Posterior vena cava (tissue), 2 donors: ENCODE measurements at places on chromosomes 4 and X. TPM values are rescaled to one million over a fixed set of nuclear protein-coding genes. Genes with fewer than 3 reads are reported as not detected.
A peak's percentile ranks its signal among the peaks of the same experiment; 100 is the strongest.

DNA sequence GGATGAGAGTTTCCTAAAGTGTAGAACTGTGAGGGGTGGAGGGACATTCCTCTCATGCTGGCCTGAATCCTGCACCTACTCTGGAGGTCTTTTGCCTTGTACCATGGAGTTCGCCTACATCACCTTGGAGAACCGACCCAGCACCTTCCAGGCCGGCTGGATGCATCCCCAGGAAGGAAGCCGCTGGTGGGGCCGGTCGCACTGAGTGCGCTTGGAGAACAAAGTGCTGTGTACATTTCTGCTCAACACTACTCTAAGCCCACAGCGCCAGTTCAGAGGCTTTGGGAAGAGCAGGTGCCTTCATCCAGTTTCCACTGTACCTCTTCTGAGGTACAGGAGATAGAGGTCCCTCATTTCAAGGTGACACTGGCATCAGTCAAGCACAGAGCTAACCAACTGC lies 15.4 kb upstream of the IRF2 start:
- no peak for DNase-seq

DNA sequence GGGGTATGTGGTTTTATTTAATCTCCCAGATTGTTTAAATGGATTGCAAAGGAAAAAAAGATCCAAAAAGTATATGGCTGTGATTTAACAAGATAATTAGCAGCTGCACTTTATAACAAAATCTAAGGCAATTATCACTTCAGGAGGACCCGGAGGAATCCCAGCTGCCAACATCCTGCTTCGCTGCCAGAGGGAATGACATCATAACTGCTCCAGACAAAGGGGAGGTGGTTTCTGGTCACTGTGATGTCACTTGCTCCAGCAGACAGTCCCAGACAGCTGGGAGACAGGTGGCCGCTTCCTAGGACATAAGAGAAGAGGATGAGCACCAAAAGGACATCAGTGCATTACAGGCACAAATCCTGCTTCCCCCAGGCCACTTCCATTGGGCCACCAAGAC lies 371.0 kb downstream of the BCOR start:
- DNase-seq: no peak

FREM3 gene
- not detected for total RNA-seq

DNA sequence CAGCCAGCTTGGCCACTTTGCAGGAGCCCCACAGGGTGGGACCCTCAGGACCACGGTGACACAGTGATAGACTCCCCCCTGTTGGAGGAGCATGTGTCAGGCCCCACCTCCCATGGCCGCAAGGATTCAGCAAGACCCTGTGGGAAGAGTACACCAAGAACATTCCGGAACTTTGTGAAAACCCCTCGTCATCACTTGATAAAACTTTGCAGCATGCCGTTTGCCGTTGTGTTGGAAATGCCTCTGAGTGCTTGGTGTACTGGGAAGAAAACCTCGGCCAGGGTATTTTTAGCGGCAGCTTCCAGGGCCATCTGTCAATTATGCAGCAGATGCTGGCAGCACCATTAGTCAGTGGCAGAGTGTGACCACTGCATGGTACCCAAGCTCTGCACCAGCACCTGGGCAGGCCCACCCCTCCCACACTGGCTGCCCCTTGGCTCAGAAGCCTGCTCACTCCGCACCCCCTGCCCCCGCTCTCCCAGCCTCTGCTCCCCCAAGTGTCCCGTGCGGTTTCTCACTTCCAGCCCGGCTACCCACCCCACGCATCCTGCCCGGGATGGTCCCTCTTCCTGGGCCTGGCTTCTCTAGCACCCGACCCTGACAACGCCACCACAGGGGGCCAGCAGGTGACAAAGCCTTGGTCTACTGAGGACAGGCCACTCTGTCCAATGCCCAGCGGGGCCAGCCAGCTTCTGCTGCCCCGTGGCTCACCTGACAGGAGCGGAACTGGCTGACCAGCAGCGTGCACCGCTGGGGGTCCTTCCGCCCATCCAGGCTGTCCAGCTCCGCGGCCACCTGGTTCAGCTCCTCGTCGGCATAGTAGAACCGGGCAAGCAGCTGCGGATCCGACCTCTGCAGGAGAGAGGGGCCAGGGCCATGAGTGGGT lies 65.0 kb downstream of the ZFYVE28 start:
- DNase-seq: peak; percentile 75

DNA sequence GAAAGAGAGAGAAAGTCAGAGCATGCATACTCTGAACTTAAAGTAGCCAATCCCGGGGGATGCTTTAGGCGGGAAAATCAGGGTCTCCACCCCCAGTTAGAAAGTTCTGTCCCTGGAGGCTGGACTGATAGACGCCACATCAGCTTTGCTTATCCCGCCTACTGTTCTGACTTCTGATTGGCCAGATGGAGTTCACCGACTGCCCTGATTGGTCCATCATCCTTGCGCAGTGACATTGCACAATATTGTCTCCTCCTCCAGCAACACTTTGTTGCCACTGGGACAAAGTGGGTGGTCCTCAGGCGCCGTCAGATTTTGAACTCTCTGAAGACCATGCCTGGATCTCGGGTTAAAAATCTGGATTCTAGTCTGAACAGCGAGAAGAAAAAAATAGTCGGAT lies 50.3 kb downstream of the SSX3 start:
- no peak for DNase-seq

ZCCHC12 gene
- total RNA-seq: 0.23 TPM

GJB1 gene
- total RNA-seq: not detected

- DNase-seq: peak; percentile 83
Observed at GRCh38 chr4:14254252-14254651, 626.7 kb upstream of the BOD1L1 start.

DNA sequence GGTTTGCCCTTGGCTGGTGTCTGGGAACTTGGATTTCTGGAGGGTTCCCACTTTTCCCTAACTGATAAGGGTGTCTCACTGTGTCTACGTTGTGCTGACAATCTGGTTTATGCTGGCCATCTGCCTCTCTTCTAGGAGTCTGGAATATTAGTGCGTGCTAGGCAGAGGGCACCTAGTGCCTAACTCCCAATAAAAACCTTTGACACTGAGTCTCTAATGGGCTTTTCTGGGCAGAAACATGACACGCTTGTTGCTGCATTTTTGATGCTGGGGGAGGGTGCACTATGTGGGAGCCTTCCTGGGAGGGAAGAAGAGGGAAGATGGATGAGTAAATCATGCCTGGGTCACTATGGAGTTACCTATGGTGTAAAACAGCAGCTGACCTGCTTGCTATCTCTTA lies 16.3 kb upstream of the ZNF41 start:
- DNase-seq: no peak

DNA sequence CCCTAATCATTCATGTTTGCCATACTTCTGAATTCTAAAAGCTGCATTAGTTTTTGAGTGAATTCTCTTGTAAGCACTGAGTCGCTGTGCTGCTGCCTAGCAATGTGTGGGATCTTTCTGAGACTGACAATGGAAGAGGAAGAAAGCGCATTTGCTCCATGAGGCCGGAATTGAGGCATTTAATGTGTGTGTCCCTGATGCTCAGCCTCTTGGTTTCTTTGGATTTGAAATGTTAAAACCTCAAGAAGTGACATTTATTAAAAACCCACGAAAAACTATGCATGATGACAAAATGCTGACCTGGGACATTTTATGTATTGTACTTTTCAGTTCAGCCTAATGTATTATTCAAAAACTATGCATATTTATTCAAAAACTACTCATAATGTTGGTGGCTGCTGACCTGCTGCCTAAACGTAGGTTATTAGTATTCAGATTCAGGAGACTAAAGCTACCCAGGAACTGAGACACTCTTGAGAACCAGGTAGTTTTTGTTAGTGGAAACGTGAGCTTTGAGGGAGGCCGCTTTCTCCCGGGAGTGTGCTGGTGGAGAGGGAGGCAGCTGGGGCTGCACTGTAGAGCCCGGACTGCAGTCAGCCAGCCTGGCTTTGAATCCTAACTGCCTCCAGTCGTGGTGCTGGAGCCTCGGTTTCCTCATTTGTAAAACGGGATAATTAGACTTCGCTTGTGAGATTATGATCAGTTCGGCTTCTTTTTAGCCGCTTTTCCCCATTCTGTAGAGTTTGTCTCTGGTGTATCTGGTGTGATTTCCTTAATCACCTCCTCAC lies 11.3 kb downstream of the RGS12 start:
- no peak for DNase-seq

SH3BP2 gene
- total RNA-seq: 47.8 TPM

CXXC4 gene
- total RNA-seq: 0.14 TPM

DNA sequence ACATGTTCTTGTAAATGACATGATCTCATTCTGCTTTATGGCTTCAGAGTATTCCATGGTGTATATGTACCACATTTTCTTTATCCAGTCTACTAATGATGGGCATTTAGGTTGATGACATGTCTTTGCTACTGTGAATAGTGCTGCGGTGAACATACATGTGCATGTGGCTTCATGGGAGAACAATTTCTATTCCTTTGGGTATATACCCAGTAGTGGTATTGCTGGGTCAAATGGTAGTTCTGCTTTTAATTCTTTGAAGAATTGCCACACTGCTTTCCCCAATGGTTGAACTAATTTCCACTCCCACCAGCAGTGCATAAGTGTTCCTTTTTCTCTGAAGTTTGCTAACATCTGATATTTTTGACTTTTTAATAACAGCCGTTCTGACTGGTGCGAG lies 1080.3 kb downstream of the CCSER1 start:
- DNase-seq: no peak

DNA sequence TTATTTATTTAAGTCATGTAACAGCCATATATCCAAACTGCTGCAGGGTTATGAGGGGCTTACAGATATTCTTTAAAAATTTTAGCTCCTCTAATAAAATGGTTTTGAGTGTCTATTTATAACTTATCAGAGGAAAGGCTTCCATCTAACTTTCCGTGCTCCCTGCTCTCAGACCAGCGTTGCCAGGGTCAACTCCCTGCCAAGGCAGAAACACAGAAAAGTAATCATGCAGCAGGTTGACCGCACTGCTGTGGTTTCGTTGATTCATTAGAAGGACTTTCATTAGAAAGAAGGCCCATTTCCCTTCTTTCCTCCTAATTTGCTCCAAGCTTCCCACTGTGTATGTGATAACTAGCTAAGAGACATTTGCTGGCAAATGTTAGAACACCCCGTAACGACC lies 33.9 kb downstream of the BCLAF3 start:
- DNase-seq: no peak

CHM gene
- total RNA-seq: 24.8 TPM

- no peak for DNase-seq
Observed at GRCh38 chr4:185011408-185011807, 6.9 kb upstream of the HELT start.
